ENCODE measurements at places on chromosomes 6 and 20.

- DNase-seq = peak; percentile 67
Measured at GRCh38 chr20:34112600-34113101, 608 bp upstream of the EIF2S2 start.

DNA sequence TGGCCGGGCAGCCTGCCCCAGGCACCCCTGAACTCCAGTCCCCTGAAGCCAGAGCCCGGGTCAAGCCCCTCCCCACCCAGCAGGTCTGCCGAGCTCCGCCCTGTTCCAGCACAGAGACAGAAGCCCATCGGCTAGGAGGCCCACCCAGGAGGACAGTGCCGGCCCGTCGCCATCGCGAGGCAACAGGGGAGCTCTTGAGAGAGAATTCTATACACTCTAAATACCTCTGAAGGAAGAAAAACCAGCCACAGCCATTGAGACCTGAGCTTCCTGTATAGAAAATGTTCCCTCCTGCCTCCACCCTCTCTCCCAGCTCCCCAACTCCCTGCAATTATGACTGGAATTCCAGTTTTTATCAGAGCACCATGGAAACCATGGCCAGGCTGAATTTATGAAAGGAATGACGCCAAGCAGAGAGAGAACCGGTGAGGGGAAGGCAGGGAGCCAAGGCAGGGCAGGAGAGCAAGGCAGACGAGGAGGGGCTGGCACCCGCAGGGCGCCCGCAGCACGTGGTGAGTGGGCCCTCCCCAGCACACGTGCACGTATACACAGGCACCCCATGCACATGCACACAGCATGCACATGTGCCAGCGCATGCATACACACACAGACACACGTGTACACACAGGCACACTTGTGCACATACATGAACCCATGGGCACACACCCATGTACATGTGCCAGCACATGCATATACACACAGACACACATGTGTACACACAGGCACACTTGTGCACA is 27.6 kb upstream of the MRGBP start:
- DNase-seq = peak; percentile 61

GRCh38 chr20:8449123-8449522 is 317.1 kb downstream of the PLCB1 start:
- no peak for DNase-seq

- DNase-seq = no peak
Measured at GRCh38 chr6:128993166-128993565, 110.2 kb downstream of the LAMA2 start.

DNA sequence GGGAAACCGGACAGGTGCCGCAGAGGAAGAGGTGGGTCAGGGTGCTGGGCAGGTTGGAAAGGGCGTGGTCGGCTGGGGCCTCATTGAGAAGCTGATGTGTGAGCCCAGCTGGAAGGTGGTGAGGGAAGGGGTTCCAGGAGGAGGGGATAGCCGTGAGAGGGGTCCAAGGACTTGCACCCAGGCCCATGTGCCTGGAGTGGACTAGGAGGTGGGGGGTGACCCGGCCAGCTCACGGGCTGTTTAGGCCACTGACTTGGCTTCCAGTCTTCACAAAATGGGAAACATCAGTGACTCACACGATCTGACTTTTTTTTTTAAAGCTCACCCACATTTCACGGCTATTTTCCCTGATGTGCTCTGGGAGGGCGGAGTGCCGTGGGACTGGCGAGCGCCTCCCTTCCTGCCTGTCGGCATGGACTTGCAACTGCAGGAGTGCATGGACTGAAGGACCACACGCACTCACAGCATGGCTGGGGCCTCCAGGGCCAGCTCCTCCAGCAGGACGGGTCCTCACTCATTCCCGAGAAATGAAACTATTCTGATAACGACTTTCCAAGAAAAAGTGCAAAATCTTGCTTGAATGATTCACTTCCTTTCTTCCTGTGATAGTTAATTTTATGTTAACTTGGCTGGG is 13.5 kb upstream of the PDE10A start:
- no peak for DNase-seq

DNA sequence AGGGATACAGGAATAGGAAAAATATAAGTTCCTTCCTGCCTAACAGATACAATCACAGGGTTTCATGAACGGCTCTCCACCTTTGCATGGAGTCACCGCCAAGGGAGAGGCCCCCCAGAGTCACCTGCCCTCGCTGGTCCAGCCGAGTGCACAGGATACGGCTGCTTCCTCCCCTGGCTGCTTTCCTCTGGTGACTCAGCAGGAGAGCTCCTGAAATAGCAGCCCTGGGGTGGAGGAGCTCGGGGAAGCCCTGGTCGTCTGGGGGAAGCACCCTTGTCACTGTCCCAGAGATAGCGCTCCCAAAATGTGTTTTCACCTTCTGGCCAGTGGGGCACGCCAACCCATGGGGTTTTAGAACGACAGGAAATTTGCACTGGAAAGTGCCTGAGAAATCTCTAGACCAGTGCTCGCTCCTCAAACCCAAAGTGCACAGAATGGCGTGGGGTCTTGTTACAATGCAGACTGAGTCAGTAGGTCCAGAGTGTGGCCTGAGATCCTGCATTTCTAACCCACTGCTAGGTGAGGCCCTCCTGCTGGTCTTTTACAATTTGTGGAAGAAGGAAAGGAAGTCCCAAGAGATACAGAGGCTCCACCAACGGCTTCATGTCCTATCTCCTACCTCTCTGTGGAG is 35.9 kb upstream of the FAM50B start:
- peak; percentile 63 for DNase-seq

- no peak for DNase-seq
Measured at GRCh38 chr6:53023323-53023722, 28.2 kb upstream of the GSTA4 start.

DNA sequence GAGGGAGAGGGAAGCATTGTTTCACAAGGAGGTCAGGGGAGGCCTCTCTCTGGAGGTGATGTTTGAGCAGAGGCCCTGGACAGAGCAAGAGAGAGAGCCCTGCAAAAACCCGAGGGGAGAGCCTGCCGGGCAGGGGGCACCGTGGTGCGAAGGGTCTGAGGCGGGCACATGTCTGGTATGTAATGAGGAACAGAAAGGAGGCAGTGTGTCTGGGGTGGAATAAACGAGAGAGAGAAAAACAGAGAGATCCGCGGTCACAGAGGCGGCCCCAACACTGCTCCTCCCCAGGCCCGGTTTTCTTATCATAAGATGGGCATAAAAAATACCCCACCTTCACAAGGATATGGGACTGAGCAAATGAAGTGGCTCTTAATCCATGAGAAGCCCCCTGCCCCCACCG is 119.2 kb downstream of the PREX1 start:
- no peak for DNase-seq

DNA sequence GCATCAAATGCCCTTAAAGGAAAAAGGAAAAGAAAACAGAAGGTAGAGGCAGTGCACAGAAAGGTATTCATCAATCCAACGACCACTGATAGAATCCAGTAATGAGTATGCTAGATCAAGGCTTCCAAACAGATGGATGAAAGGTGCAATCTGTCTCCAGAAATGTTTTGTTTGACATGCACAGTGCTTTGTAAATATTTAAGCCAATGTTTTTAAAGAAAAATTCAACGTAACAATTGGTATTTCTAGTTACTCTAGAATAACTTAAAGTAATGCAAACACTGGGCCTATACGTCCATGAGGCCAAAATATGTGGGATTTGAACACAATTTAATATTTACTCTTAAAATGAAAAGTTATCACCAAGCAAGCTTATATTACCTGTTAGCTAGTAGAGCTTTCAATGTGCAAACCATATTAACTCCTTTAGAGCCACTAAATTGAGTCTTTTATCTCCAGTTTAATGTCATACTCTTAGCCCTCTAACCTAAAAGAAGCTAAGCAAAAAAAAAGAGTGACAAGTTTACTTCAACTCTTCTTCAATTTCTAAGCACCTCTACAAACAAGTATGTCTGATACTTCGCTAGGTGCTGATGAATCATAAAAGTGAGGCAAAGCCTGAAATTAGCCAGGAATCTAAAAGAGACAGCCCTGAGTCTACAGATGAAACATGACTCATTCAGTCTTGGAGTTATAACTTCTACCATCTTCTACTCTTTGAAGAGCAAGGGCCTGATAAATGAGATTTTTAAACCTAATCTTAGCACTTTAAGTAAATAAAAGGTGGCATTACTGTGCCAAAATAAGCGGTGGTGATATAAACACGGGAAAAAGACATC is 169.8 kb downstream of the PTPRK start:
- DNase-seq = peak; percentile 19

DNA sequence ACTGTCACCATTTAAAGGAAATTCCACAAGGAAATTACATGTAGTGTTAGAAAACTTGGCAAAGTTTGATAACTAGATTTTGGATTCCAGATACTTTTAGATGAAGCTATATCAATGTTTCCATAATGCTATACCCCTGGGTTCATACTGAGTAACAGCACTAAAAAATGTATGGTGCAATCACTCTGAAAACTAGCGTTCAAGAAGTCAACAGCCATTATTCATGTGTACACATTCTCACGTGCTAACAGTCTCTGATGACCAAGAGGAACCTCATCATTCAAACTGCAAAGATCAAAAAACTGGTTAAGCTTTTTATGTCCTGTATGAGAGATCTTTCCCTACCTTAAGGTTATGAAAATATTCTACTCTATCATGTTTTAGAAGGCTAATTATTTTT is 197.6 kb downstream of the GMDS start:
- no peak for DNase-seq

GRCh38 chr20:47335251-47336128 is 21.0 kb downstream of the ZMYND8 start:
- DNase-seq = peak; percentile 42

DNA sequence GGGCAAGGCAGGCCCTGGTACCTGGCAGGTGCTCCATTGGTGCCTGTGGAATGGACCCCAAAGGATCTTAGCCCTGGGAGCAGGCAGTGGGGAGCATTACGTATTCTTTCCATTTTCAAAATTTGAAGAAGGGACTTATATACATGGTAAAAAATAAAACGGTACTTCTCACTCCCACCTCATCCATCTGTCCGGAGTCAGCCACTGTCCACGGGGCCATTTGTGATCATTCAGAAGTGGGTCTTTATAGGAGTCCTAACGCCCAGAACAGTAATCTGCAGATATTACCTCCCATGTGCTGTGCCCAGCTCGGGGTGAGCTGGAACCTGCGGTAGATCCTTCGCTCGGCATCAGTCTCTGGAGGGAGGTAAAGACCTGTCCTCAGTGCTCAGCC is 110.4 kb downstream of the SYCP2 start:
- DNase-seq = no peak

DNA sequence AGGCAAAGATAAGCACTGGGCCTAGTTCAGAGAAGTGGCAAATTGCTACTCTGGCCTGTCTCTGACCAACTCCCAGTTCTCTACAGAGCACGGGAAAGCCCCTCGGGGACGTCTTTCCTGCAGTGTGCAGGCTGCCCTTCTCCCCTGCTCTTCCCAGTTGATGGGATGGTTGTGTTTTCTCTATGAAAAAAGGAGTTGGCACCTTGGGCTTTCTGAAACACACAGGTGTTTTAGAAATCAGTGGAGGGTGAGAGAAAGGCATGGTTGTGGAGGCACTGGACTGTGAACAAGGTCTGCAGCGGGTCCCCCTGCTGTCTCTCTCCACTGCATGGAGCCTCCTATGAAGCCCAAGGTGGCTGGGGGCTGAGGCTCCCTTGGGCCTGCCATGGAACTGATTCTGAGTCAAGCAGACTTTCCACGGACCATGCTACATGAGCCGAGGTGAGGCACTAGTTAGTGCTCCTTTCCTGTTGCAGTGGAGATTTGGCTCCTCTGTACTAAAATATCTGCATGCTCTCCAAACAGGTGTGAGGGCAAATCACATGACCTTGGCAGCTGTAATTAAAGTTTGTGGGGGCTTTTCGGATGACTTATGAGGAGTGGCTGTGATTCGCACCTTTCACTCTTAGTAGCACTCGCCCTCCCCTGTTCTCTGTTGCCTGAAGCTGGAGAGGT is 16.3 kb downstream of the GTSF1L start:
- no peak for DNase-seq

DNA sequence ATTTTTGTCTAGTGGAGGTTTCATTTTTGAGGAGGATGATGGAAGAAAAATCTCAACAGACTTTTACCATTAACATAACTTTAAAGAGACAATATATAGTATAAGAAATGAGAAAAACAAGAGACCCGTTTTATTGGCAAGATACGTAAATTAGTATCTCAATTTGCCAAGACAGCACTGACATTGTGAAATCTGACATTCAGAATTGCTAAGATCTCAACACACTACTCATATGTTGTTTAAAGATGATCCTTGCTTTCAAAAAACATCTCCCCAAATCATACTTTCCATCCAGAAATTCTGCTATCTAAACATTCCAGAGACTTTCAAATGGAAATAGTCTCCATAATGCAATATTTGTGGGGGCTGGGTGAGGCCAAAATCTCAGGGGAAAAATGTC is 220.9 kb upstream of the CEP162 start:
- no peak for DNase-seq

- DNase-seq = no peak
Measured at GRCh38 chr20:20765696-20766365, 53.4 kb upstream of the RALGAPA2 start.

- no peak for DNase-seq
Measured at GRCh38 chr6:105014448-105014847, 57.5 kb downstream of the LIN28B start.

DNA sequence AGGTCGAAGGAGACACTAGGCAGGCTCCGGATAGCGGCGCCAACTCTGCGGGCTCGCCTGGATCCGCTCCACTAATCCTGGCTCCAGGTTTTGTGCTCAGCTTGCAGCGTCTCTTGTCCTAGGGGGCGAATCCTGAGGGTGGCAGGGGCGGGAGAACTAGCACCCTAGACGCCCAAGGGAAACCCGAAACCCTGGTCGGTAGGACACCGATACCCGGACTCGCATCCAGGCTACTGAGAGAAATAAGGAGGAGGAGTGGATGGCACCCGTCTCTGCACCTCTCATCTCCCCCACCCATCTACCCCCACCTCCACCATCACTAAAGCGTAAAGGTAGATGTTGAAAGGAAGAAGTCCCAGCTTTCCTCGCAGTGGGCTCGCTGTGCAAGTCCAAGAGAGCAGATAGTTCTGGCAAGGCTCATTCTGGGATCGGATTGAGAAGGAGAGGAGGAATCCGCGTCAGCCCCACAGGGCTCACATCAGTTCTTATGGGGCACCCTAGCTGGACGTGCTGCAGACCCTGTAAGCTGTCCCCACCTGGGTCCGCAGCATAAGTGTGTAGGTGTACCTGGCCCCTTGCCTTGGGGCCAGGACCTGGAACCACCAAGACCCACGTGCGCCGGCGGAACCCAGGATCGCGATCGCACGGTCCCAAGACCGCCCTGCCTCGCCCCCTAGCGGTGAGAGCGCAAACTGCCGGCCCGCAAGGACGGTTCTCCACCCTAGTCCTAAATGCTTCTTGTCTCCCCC is 6.9 kb downstream of the SLC32A1 start:
- peak; percentile 67 for DNase-seq

GRCh38 chr6:3869284-3869631 is 20.1 kb downstream of the FAM50B start:
- DNase-seq = no peak

GRCh38 chr6:145015739-145016558 is 719.4 kb downstream of the EPM2A start:
- peak; percentile 84 for DNase-seq

DNA sequence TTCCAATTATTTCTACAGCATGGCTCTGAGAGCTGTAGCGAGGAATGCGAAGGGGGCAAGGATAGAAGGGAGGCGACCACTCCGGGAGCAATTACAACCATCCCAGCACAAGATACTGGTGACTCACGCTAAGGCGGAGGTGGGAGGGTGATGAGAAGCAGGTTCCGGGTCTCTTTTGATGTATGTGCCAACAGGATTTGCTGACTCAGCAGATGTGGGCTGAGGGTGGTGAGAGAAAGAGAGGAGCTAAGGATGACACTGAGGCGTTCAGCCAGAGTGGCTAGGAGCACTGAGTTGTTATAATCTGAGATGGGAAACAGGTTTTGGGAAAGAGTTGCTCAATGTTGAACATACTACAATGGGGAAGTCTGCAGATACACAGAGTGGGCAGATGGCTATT is 9.3 kb upstream of the TXNDC5 start:
- DNase-seq = no peak

GRCh38 chr6:20653085-20653479 is 118.8 kb downstream of the CDKAL1 start:
- DNase-seq = no peak

Measured in adipocyte (in vitro differentiated cells).